Dermis microvascular lymphatic vessel endothelial cell (primary cell): ENCODE measurements at places on chromosomes 16 and 17. TPM values are rescaled to one million over a fixed set of nuclear protein-coding genes. Genes with fewer than 3 reads are reported as not detected.

Gene CCL23
- total RNA-seq, result 0.38 TPM in 1 of 2 replicates, not detected in the other

GRCh38 chr16:2471016-2471652, at the start of gene NTN3:
TSS of gene NTN3 (plus strand) at chr16:2471297. CDS start at chr16:2471702, 405 bp downstream.
- DNase-seq, result no peak

Gene COQ7
- 16.8 and 28.8 TPM in 2 replicates for total RNA-seq

DNA sequence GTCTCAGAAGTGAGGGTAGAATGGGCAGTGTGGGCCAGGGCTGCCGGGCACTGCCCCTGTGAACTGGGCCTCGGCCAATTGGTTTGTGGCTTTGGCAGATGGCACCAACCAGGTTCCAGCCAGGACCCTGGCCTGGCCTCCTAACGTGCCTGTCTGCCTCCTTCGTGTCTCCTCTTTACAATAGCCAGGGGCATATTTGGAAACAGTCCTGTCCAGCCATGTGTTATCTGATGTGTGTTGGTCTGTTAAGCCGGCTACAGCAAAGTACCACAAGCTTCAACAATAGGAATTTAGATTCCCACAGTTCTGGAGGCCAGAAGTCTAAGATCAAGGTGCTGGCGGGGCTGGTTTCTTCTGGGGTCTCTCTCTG, 14.6 kb downstream of the CRISPLD2 start:
- DNase-seq, result no peak
